Mucosa of descending colon (tissue), 3 donors: ENCODE measurements at places on chromosomes 3 and 15.

DNA sequence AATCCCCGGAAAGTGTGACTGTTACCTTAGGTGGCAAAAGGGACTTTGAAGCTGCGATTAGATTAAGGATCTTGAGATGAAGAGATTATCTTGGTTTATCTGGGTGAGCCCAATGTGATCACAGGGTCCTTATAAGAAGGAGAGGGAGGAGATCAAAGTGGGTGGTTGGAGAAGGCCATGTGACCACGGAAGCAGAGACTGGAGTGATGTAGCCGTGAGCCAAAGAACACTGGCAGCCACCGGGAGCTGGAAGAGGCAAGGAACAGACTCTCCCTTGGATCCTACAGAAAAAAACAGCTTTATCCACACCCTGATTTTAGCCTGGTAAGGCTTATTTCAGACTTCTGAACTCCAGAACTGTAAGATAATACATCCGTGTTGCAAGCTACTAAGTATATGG, 29.9 kb downstream of the CRABP1 start:
- DNase-seq, result no peak

GRCh38 chr3:178112134-178112533, 424.1 kb upstream of the KCNMB2 start:
- no peak for DNase-seq

- no peak for DNase-seq
These were observed 7.5 kb downstream of the P2RY1 start for GRCh38 chr3:152842413-152842812.

GRCh38 chr3:26418553-26418952, 204.0 kb upstream of the LRRC3B start:
- no peak for DNase-seq

DNA sequence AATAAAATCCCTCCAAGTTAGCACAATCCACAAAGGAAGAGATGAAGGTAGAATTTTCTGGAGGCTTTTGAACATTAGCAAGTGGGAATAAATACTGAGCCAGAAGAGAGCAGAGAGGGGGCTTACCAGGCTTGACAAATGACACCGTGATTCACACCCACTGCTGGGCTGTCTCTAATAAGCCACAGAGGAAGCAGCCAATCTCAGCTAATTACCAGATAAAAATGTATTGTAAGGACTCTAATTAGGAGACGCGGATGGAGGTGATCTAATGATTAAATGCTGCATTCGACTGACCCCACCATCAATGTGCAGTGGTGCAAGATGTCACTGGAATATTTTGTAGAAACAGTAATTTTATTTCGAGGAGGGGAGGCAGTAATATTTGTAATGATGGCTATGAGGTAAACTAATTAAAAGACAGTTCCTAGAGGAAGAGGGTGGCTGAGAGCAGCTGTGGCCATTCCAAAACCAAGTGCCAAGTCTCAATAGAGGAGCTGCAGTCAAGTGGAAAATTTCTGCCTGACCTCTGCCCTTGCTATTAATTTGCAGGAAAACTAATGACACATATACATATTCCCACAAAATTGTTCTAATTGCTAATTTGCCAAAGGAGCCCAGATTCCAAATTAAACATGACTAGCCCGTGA, 602.2 kb downstream of the FOXP1 start:
- no peak for DNase-seq

DNA sequence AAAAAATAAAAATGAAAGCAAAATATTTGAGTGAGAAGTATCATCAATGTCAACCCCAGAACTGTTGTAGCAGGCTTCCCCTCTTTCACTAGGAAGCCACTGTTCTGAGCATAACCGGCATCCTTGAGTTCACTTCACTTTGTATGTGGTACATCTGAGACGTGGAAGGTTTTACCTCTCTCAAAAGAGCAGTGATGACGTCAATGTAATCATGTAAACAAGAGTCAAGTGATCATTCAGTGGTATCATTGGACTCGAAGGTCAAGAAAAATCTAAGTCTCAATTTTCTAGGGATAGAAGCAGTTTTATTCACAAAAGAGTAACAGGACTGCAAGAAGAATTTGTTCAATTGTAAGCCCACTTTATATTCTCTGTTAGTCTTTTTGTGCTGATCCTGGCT, 339.8 kb upstream of the THRB start:
- DNase-seq, result no peak

- no peak for DNase-seq
These were observed 1.8 kb upstream of the MYL3 start for GRCh38 chr3:46865031-46865507.

- DNase-seq, result no peak
These were observed 335.8 kb upstream of the GOLIM4 start for GRCh38 chr3:168431491-168431890.

DNA sequence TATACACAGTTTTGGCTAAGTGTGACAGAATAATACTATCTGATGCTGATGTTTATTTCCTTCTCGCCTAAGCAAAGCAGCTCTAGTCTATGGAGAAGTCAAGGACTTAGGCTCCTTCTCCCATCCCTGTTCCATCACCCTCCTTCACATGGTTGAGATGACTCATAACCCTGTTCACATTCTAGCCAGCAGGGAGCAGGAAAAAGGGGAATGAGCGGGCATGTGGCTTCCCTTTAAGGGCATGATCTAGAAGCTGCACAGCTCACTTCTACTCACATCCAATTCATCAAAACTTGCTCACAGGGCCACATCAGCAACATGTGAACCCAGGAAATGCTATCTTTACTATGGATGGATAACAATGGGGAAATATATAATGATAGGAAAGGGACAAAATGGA, 40.9 kb downstream of the CBLB start:
- DNase-seq, result no peak

DNA sequence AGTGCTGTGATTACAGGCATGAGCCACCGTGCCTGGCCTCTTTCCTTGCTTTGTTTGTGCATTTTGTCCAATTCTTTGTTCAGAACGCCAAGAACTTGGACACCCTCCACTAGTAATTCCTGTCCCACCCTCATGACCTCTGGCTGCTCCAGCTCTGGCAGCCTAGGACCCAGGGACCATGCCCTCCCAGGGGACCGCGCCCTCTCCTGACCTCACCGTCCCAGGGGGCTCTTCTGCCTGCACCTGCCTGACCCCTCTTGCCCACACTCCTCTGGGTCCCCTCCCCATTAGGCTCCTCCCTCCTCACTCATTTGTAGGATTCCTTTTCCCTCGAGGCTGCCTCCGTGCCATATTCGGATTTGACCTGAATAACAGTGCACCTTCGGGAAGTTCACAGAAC, 41.1 kb downstream of the FSD2 start:
- no peak for DNase-seq

GRCh38 chr3:189262746-189263145, 91.0 kb downstream of the TPRG1 start:
- no peak for DNase-seq
